ENCODE measurements at places on chromosomes 13 and 19.

DNA sequence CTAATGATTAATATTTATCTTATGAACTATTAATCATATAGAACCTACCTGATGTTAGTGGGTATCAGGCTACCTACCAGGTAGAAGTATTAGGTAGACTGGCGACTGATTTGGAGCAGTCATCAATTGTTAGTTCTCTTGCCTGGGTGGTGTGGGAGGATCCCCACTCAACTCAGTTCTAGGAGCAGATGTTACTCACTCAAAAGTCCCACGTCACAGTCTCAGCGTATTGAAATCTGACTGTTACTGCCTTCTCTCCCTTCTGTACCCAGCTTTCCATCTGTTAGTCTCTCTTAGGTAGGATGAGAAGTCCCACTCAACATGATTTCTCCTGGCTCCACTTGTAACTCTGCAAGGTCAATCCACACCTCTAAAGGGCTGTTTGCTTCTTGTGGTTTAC lies 102.7 kb downstream of the OLFM4 start:
- no peak for DNase-seq

- no peak for DNase-seq
Observed at GRCh38 chr13:20337884-20338551, 105.9 kb upstream of the GJB6 start.

DNA sequence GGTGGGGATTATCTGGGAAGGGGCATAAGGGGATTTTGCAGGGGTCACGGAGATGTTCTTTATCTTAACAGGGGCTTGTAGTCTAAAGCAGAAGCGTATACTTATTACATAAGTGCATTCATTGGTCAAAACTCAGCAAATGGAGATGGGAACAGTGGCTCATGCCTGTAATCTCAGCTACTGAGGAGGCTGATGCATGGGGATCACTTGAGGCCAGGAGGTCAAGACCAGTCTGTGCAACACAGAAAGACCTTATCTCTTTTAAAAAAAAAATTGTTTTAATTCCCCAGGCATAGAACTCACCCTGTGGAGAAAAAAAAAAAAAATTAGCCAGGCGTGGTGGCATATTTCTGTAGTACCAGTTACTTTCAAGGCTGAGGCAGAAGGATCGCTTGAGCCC lies 18.9 kb downstream of the FAM187B start:
- DNase-seq = no peak

- DNase-seq = no peak
Observed at GRCh38 chr19:33953592-33953991, 156.9 kb downstream of the KCTD15 start.

DNA sequence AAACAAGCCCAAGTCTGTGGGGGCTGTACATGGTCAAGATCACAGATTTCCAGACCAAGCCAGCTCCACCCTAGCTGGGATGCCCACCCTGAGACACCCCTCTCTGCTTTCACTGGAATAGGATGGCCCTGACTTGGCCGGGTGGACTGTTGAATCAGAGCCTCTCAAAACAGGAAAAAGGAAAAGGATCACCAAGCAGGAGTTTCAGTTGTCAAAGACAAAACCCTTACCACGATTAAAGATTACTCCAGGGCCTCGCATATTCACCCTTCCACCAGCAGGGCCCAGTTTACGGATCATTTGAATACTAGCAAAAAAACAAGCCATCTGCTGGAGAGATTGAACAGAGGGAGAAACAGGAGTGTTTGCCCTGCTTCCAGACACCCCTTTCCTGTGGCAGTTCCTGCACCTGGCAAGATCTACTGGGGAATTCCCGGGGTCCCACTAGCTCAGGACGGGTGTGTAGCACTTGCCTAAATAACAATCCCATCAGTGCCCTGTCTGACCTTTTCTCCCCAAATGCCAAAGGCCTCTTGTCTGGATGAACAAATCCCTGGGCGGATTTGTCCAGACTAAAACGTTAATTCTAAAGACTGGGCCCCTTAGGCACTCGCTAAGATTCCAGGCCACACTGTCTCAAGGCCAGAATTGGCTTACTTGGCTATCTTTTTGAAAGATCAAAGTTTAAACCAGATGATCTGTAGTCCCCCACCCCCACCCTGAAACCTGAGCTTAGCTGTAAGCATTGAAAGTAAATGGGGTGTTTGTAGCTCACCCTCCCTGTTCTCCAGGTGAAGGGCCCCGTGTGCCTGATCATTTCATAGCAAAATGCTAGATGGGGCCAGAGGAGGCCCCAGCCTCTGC lies 38.4 kb downstream of the ACTN4 start:
- DNase-seq = peak; percentile 86

DNA sequence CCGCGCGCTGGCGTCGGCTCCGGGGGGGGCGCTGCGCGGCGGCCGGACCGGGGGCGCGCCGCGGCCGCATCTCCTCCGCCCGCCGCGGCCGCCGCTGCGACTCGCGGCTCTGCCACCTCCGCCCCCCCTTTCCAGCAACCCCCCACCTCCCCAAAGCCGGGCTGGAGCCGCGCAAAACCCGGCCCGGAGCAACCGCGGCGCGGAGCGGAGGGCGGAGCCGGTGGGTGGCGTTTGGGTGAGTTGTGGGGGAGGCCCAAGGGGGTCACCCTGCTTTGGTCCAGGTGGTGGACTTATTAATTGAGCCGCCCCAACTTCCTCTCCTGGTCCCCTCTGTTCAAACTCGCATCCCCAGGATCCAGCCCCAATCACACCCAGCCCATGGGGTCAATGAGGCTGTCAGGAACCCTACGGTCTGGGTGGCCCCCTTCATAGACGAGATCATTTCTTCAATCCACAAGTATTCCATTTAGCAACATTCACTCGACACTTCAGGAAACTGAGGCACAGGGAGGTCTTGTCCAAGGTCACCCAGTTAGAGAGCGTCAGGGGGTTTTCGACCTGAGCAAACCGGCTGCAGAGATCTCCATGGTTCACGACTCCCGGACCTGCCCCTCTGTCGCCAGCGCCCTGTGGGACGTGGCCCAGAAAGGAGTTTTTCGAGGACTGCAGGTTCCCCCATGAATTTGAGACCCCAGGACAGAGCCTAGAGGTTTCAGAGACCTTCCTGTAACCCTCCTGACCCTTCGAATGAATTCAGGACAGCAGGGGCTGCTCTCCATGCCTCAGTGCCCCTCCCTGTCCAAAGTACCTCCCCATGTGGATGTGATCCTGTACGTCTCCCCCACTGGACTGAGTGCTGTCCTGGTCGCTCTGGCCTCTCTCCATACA lies 22.4 kb upstream of the SEMA6B start:
- no peak for DNase-seq

DNA sequence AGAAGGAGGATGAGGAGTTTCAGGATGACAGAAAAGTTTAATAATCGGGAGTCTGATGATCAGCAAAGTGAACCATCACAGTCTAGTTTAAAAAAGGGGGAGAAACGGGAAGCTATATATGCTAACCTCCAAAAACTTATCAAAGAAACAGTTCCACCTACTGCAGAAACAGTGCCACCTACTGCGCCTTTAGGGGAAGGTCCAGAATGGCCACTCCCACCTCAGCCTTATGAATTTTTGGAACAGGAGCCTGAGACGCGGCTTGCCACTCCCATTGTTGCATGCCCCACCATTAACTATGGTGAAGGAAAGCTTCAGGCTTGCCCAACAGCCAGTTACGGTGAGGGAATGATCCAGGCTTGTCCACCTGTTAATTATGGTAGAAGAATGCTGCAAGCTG lies 929.0 kb downstream of the SLITRK6 start:
- peak; percentile 1 for DNase-seq

- no peak for DNase-seq
Observed at GRCh38 chr19:29609636-29610035, 3.6 kb downstream of the POP4 start.

- DNase-seq = peak; percentile 5
Observed at GRCh38 chr13:86572115-86572514, 772.9 kb upstream of the SLITRK6 start.

DNA sequence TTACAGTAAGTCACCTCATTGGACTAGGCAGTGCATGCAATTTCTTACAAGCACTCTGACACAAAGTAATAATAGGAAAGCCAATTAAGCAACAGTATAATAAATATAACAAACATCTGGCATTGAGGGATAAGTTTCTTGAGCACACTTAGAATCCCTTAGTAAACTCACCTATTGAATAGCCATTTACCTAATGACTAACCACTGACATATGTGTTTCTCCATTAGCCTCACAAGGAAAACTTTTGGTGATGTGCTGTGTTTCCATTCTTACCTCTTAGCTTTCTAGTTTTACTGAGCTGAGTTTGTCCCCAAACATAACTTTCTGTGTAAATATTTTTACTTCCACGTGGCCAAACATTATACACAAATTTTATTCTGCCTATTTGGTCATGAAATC lies 47.4 kb upstream of the PCDH9 start:
- DNase-seq = no peak

DNA sequence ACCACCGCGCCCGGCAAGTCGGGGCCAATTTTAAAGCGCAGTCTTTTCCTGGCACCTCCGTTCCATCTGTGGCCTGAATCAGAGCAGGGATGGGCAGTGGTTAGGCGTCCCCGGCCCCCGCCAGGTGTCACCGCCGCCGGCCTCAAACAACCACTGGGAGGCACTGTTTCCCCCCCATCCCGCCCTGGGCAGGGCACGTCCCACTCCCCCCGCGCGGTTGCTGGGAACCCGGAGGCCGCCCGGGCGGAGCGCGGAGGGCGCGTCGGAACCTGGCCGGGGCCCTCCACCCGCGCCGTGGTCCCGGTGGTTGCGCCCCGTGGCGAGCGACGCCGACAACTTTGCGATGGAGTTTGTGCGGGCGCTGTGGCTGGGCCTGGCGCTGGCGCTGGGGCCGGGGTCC lies at the start of gene GRIN3B:
Gene GRIN3B (plus strand): TSS at position 325 of the 400 bp plus-strand sequence. CDS start 19 bp downstream, at position 344.
- DNase-seq = peak; percentile 61

DNA sequence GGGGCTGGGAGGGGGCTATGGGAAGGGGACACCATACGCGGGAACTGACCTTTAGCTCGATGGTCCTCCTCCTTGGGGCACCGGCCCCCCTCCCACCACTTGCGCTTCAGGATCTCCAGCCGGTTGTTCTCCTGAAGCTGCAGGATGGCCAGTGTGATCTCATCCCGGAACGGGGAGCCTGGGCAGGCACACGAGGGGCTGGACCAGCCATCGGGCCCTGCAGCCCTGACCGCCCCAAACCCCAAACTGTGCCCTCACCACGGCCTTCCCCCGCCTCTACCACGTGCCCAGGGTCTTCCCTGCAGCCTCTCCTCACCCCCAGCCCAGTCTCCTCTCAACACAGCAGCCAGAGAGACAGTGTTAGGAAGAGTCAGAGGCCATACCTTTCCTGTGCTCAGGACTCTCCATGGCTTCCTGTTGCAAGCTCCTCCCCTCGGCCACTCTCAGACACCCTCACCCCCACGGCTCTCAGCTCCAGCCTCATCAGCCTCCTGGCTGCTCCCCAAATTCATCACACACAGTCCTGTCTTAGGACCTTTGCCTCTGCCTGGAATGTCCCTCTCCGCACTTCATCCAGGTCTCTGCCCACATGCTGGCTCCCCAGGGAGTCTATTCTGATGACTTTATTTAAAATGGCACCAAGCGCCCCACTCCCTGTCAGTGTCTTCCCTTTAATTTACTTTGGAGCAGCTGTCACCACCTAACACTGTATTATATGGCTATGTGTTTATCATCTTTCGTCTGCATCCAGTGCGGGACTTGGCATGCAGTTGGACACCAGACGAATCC lies 9.7 kb upstream of the ATP1A3 start:
- DNase-seq = no peak

- DNase-seq = no peak
Observed at GRCh38 chr19:8631425-8631819, 989 bp downstream of the NFILZ start.

DNA sequence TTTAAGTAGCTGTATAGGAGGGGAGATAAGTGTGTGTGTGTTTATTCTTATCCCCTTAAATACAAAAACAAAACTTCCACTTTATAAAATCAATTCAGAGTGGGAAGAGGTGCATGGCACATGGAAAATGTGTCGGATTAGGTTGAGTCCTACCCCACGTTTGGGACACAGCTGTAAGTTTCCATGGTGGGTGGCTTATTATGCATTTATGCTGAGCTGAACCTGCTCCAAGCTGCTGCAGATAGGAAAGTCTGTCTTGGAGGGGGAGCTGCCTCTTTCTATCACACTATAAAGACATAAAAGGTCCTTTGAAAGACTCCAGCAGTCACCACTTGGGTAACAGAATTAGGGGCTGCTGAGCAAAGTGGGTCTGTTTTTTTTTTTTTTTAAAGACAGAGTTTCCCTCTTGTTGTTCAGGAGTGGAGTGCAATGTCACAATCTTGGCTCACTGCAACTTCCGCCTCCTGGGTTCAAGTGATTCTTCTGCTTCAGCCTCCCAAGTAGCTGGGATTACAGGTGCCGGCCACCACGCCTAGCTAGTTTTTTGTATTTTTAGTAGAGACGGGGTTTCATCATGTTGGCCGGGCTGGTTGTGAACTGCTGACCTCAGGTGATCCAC lies 15.2 kb downstream of the ACTN4 start:
- peak; percentile 25 for DNase-seq

- DNase-seq = no peak
Observed at GRCh38 chr19:39927524-39928356, 6.7 kb downstream of the FCGBP start.

GRCh38 chr19:35856546-35857149 lies at the start of gene KIRREL2:
Gene KIRREL2, plus strand, starts transcription at chr19:35856911. Its CDS starts 209 bp downstream, at chr19:35857120.
- DNase-seq = no peak

DNA sequence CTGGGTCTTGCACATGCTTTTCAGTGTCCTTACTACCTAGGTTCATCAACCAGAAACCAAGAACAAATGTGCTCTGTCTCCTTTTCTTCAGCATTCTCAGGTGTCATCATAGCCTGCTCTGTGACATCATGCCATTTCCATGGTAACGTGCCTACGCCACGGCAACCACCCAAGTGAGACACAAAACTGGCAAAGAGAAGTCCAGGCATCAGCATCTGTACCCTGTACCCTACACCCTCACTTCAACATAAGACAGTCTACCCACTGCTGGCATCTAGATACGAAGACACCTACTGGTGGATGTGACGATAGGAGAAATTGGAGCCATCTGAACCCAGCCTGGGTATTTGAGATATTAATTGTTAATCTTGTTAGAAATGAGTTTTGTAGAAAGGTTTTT lies 13.3 kb downstream of the ZC3H4 start:
- DNase-seq = no peak

DNA sequence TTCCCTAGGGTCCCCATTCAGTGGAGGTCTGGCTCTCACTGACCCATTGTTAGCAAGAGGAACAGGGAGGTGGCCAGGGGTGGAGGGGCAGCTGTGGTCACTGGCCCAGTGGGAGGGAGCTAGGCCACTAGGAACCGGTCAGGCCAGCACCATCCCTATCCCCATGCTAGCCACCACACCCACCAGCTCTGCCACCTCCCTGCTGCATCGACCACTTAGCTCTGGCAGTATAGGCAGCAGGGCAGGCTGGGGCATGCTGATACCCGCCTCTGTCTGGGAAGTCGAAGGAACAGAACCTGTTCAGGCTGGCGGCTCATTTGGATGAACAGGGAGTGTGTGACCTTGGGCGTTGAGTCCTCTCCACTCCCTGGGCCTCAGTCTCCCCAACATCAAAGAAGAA lies 4.7 kb downstream of the PPP1R13L start:
- no peak for DNase-seq

DNA sequence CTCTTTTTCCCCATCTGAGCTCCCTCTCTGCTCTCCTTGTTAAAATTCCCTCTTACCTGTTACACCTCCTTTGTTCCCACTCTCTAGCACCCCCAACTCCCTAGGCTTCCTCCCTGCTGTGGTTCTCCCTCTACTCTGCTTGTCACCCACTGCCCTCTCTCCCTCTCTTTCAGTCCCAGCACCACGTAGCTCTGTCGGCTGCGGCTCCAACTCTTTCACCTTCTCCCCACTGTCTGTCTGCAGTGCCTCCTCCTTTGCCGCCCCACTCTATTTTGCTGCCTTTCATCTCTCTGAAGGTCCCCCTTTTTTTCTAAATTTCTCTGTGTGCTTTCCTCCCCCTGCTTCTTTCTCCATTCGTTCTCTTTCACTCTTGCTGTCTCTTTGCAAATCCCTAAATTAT lies 1.1 kb downstream of the ZNF836 start:
- no peak for DNase-seq

- DNase-seq = no peak
Observed at GRCh38 chr13:108594153-108594552, 35.3 kb upstream of the MYO16 start.
